T-cell (primary cell): ENCODE measurements at places on chromosomes 5 and 9. TPM values are rescaled to one million over a fixed set of nuclear protein-coding genes. Genes with fewer than 3 reads are reported as not detected.

The REXO4 gene
- 23.6 TPM for total RNA-seq

The GBA2 gene
- total RNA-seq = 63.3 TPM

The EXOC3 gene
- 99.8 TPM for total RNA-seq

The SH3GL2 gene
- not detected for total RNA-seq

The RC3H2 gene
- total RNA-seq = 61.4 TPM

The LARP1 gene
- total RNA-seq = 182 TPM

The SYK gene
- total RNA-seq = 4.3 TPM

The LCN1 gene
- not detected for total RNA-seq

The APBA1 gene
- 1.2 TPM for total RNA-seq

DNA sequence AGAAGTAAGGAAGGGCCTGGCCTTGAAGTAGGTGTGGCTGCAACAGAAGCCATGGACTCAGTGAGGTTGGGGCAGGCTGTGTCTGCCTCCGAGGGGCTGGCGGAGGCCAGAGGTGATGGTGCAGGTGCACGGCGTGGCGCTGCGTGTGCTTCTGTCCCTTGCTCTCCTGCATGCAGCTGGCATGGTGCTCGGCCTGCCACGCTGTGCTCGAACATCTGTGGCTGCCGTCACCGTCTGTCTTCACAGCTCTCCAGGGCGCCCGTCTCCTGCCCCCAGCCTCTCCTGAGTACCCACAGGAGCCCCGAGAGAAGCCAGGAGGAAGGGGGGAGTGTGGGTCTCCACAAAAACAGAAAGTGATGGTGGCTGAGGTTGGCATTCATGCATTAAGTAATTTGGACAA lies 193.7 kb downstream of the CACNA1B start:
- no peak overlapping the region for H3K27ac ChIP-seq
- no peak for DNase-seq
- no peaks in the 10 kb centered on the region for H3K27me3 ChIP-seq
- H3K4me1 ChIP-seq = no peaks in the 10 kb centered on the region

DNA sequence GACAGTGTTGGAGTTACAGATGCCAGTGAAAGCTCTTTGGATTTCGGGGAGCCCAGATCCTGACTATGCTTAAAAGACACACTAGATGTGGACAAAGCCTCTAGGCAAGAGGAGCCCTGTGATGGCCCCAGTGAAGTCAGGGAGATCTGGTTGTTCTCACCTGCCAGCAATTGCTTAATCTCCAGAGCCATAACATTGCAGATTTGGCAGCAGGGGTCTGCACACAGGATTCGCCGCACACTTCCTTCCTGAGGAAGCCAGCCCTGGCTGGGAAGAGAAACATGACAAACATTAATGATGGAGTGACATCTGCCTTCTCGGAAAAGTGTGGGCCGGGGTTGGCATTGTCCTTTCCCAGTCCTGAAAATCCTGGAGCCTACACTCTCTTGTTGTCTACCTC lies 65.2 kb upstream of the PHF24 start:
- no peak overlapping the region for H3K27ac ChIP-seq
- no peak overlapping the region for H3K4me3 ChIP-seq
- H3K36me3 ChIP-seq = no peaks in the 10 kb centered on the region
- H3K4me1 ChIP-seq = no peaks in the 10 kb centered on the region

DNA sequence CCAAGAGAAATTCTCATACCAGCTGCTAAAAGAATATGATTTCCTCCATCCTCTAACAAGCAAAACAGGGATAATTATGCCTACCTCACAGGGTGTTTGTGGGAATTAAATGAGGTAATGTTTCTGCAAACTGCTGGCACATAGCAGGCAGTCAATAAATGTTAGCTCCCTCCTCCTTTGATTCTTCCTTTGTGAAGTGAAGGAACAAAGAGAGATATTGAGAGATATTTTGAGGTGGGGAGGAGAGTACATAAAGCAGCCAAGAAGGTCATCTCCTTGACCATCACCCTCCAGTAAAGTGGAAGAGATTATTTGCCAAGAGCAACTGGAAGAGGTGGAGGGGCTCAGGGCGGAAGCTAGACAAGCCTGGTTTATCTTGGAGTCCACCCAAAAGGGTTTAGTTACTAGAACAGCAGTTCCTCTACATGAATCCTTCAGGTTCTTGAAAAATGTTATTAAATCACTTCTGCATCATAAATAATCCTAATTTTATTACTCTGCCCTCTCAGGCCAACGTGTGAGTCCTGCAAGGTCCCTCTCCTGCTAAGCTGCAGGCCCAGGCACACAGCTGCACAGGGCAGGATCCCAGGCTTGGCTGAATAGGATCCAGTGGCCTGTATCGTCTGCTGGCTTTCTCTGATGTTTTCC lies 35.0 kb upstream of the TLE1 start:
- H3K27ac ChIP-seq = no peak overlapping the region
- H3K36me3 ChIP-seq = no peaks in the 10 kb centered on the region
- no peaks in the 10 kb centered on the region for H3K4me1 ChIP-seq
- no peaks in the 10 kb centered on the region for H3K27me3 ChIP-seq
- no peak for DNase-seq

DNA sequence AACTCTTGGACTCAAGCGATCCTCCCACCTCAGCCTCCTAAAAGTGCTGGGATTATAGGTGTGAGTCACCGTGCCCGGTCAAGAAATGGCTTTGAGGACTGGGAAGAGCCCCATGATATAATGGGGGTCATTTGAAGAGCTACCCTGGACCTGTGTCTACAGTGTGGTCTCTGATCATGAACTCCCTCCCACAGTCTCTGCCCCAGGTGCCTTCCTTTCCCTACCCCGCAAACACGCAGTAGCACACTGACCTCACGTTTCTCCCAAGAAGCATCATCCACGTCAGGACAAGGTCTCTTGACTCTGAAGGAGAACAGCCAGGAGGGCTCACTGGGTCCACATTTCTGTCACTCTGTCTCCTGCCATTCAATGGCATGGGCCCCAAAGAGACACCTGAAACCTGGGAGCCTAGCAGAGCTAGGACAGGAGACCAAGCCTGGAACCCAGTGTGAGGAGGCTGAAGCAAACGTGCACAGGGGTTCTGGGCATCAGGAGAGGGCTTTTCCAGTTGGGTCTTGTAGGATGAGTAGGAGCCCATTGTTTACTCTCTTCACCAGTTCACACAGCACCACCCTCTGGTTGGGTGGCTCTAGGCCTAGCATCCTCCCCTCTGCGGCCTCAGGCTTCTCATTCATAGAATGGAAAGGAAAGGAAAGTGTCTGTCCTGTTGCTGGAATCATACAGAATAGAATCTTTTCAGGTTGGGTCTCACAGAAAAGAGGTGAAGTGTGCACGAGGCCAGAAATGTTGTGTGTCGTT lies 23.0 kb downstream of the PRRX2 start:
- H3K27me3 ChIP-seq = peaks cover 18% of the 10 kb centered on the region
- no peak for DNase-seq
- H3K36me3 ChIP-seq = no peaks in the 10 kb centered on the region
- no peak overlapping the region for H3K4me3 ChIP-seq
- no peak overlapping the region for H3K27ac ChIP-seq

- peaks cover 9% of the 10 kb centered on the region for H3K27me3 ChIP-seq
- H3K4me1 ChIP-seq = no peaks in the 10 kb centered on the region
- H3K36me3 ChIP-seq = no peaks in the 10 kb centered on the region
- DNase-seq = no peak
- H3K27ac ChIP-seq = no peak overlapping the region
- H3K4me3 ChIP-seq = no peak overlapping the region
Measured at GRCh38 chr5:154570572-154571324, 92.7 kb upstream of the HAND1 start.

DNA sequence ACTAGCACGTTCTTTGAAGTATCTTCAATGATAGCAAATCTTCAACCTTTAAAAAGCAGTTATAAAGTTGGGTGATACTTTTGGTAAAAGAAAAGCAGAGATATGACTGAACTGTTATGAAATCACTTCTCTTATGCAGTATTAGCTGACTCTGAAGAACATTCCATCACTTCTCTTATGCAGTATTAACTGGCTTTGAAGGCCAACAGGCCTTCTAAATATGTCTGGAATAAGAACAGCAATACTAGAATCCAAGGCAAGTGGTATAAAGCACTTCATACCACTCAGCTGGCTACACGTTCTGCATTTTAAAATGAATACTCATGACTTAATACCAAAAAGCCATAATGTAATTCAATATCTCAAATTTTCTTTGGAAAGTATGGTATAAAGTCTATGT lies 17.3 kb downstream of the SKIC3 start:
- DNase-seq = no peak
- no peaks in the 10 kb centered on the region for H3K4me1 ChIP-seq
- no peaks in the 10 kb centered on the region for H3K27me3 ChIP-seq
- peaks cover 52% of the 10 kb centered on the region for H3K36me3 ChIP-seq
- H3K27ac ChIP-seq = no peak overlapping the region

DNA sequence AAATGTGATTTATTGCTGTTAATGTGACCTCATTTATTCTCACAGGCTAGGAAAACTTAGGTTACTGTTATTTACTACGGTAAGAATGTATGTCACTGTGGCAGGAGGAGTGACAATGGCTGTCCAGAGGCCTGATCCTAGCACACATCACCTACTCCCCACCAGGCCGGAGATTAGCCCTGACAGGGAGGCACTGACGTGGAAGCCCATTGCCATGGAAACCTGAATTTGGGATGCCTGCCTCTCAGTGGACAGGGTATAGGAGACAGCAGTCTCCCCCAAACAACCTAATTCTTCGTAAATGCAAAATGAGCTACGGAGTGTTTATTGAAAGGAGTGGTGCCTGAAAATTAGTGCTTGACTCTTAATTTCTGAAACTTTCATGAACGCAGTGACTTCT lies 87.6 kb upstream of the SMARCA2 start:
- no peaks in the 10 kb centered on the region for H3K27me3 ChIP-seq
- H3K4me1 ChIP-seq = no peaks in the 10 kb centered on the region
- no peak overlapping the region for H3K4me3 ChIP-seq
- no peak overlapping the region for H3K27ac ChIP-seq

DNA sequence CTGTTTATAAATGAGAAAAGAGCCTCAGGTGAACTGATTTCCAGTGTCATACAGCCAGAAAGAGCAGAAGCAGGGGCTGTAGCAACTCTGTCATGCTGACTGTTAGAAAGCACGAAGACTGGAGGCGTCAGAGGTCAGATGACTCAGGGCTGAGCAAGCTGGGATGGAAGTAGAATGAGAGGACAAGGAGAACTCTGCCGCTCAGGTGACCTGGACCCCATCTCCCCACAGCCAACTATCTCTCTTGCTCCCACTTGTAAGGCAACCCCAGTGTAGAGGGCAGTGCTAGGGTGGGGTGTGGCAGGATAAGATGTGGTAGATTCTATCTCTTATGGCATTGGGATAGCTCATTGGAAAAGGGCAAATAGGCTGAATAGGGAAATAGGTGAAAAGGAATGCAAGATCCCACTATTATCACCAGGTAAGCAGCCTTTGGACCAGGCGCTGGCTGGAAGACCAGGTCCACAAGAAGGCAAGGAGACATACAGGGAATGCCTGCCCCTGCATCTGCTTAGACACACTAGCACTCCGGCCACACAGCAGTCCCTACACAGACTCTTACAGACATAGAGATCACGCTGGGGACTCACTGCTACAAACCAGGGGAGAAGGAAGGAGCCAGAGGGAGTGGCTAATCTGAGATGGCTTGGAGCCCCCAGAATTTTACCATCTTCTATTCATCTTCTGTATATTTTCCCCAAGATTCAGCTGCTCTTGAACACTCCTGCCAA lies 21.2 kb upstream of the LOX start:
- no peak overlapping the region for H3K27ac ChIP-seq
- H3K4me3 ChIP-seq = no peak overlapping the region
- no peaks in the 10 kb centered on the region for H3K4me1 ChIP-seq
- no peak for DNase-seq
- no peaks in the 10 kb centered on the region for H3K27me3 ChIP-seq

DNA sequence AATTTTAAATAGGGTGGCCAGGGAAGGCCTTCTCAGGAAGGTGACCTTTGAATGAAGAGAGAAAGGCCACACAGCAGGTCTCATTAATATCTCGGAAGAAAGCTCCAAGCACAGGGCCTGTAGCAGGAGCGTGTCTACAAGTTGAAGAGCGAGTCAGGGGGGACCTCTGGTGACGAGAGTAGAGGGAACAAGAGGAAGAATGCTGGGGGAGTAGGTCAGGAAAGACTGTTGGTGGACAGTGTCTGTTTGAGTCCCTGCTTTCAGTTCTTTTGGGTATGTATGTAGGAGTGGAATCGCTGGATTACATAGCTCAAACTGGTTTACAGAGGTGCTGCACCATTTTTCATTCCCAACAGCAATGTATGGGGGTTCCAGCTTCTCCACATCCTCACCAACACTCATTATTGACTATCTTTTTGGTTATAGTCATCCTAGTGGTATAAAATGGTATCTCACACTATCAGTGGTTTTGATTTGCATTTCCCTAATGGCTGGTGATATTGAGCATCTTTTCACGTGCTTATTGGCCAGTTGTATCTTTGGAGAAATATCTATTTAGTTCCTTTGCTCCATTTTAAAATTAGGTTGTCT lies 55.8 kb downstream of the NUP214 start:
- no peaks in the 10 kb centered on the region for H3K4me1 ChIP-seq
- DNase-seq = no peak

GRCh38 chr5:65907135-65907534 lies 19.2 kb upstream of the ERBIN start:
- H3K27ac ChIP-seq = no peak overlapping the region
- no peaks in the 10 kb centered on the region for H3K4me1 ChIP-seq
- H3K36me3 ChIP-seq = no peaks in the 10 kb centered on the region
- DNase-seq = no peak

GRCh38 chr5:164358531-164359259 lies 853.3 kb downstream of the MAT2B start:
- no peak for DNase-seq
- no peak overlapping the region for H3K27ac ChIP-seq
- no peaks in the 10 kb centered on the region for H3K27me3 ChIP-seq
- H3K4me3 ChIP-seq = no peak overlapping the region
- no peaks in the 10 kb centered on the region for H3K36me3 ChIP-seq
- H3K4me1 ChIP-seq = no peaks in the 10 kb centered on the region

DNA sequence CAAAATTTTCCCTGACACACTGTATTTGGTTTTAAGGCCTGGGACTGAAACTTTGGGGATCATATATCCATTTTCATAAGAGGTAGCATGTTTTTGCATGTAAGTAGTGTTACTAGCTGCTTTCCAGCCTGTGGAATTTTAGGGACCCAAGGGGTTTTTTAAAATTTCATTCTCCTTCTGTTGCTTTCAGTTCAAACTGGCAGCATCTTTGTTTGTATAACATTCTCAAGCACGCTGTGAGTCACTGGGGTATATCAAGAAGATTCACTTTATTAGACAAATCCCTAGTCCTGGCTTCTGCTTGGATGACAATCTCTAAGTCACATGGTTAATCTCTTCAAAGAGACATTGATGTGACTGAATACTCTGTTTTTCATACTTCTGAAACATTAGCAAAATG lies 479.0 kb downstream of the CYLC2 start:
- H3K27ac ChIP-seq = no peak overlapping the region
- H3K4me1 ChIP-seq = no peaks in the 10 kb centered on the region
- peaks cover 7% of the 10 kb centered on the region for H3K27me3 ChIP-seq
- no peak overlapping the region for H3K4me3 ChIP-seq
- no peaks in the 10 kb centered on the region for H3K36me3 ChIP-seq

- no peak for DNase-seq
- H3K27ac ChIP-seq = no peak overlapping the region
- no peak overlapping the region for H3K4me3 ChIP-seq
- H3K4me1 ChIP-seq = no peaks in the 10 kb centered on the region
Measured at GRCh38 chr5:108143581-108143980, 238.3 kb downstream of the FBXL17 start.
